Daoy (cell line): ENCODE measurements at places on chromosomes 2 and 18.
A peak's percentile ranks its signal among the peaks of the same experiment; 100 is the strongest.

- peak; percentile 67 for DNase-seq
Measured at GRCh38 chr2:240893363-240893844, 2.6 kb downstream of the MAB21L4 start.

DNA sequence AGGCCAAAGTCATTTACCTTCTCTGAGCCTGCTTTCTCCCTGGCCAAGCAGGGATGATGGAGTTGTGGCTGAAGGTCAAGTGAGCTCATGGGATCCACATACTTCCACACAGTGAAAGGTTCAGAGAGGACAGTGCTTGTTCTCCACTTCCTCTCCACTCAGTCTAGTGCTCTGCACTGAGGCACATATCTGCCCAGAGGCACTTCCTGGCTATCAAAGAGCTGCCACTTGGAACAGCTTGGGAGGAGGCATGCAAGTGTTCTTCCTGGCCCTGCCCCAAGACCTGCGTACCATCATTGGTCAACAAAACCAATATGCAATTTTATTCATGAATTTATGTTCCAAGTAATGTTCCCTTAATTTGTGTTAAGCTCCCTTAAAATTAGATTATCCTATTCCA lies 71.9 kb downstream of the RNF152 start:
- DNase-seq = no peak

GRCh38 chr18:3397786-3398185 lies 52.2 kb upstream of the TGIF1 start:
- DNase-seq = no peak

GRCh38 chr2:235591231-235591730 lies 97.4 kb downstream of the AGAP1 start:
- DNase-seq = no peak
